Renal cortical epithelial cell (primary cell): ENCODE measurements at places on chromosomes 12 and 14. TPM values are rescaled to one million over a fixed set of nuclear protein-coding genes. Genes with fewer than 3 reads are reported as not detected.

Gene PRR4
- total RNA-seq: 1.4 and 2.3 TPM in 2 replicates

Gene PKP2
- 9.9 and 10.7 TPM in 2 replicates for total RNA-seq

Gene ACVRL1
- 2.1 and 3.5 TPM in 2 replicates for total RNA-seq

Gene MAP1LC3B2
- total RNA-seq: 0.35 and 1.6 TPM in 2 replicates

Gene HIF1A
- total RNA-seq: 443 and 1,090 TPM in 2 replicates

Gene CCDC38
- total RNA-seq: 0.10 TPM in 1 of 2 replicates, not detected in the other

Gene RERG
- 4.1 TPM in 1 of 2 replicates, not detected in the other for total RNA-seq

Gene TMEM63C
- total RNA-seq: 0.17 and 1.9 TPM in 2 replicates

Gene CLEC2A
- total RNA-seq: not detected in 2 replicates

Gene KRT1
- total RNA-seq: not detected in 2 replicates

Gene TMEM19
- 57.5 and 59.6 TPM in 2 replicates for total RNA-seq

Gene GLIPR1L2
- total RNA-seq: 0.17 and 0.65 TPM in 2 replicates

Gene LRRC10
- total RNA-seq: not detected in 2 replicates

Gene CIT
- total RNA-seq: 9.5 and 11.3 TPM in 2 replicates

Gene CRADD
- total RNA-seq: 12.7 and 14.7 TPM in 2 replicates

Gene KLRF1
- 0.15 and 1.4 TPM in 2 replicates for total RNA-seq

Gene GLT1D1
- not detected in 2 replicates for total RNA-seq

Gene CIPC
- 16.8 and 21.8 TPM in 2 replicates for total RNA-seq

Gene LRIG3
- 57.4 and 70.8 TPM in 2 replicates for total RNA-seq

Gene FAM186B
- total RNA-seq: 0.30 and 0.35 TPM in 2 replicates

Gene SAMD15
- 2.3 and 12.9 TPM in 2 replicates for total RNA-seq

Gene INHBC
- total RNA-seq: not detected in 2 replicates

Gene KLHL33
- not detected in 2 replicates for total RNA-seq

Gene SPTB
- 0.10 TPM in 1 of 2 replicates, not detected in the other for total RNA-seq

Gene VPS33A
- total RNA-seq: 20.1 and 32.0 TPM in 2 replicates

Gene SIX4
- total RNA-seq: 5.6 and 11.3 TPM in 2 replicates

Gene FOXN4
- total RNA-seq: not detected in 2 replicates

Gene SLC2A13
- total RNA-seq: 11.0 and 12.9 TPM in 2 replicates

Gene HOTAIR
- 1.3 TPM in 1 of 2 replicates, not detected in the other for total RNA-seq

Gene CEBPE
- total RNA-seq: not detected in 2 replicates

Gene GPN3
- total RNA-seq: 19.1 and 25.5 TPM in 2 replicates

Gene TMCC3
- total RNA-seq: 10.3 and 19.4 TPM in 2 replicates

Gene RNASE7
- total RNA-seq: not detected in 2 replicates

Gene MSRB3
- total RNA-seq: 7.8 and 21.4 TPM in 2 replicates

Gene CISTR
- not detected in 2 replicates for total RNA-seq

Gene SCFD1
- total RNA-seq: 85.3 and 130 TPM in 2 replicates

Gene C12orf56
- total RNA-seq: 2.6 and 3.1 TPM in 2 replicates

Gene GYS2
- not detected in 2 replicates for total RNA-seq

Gene HOXC9
- 5.9 and 6.5 TPM in 2 replicates for total RNA-seq

Gene ACADS
- total RNA-seq: 28.0 and 36.5 TPM in 2 replicates

Gene EPS8
- 51.1 and 195 TPM in 2 replicates for total RNA-seq

Gene KRT6B
- total RNA-seq: 0.05 and 2.1 TPM in 2 replicates

Gene ASB8
- total RNA-seq: 14.2 and 23.5 TPM in 2 replicates

Gene PMCH
- total RNA-seq: not detected in 2 replicates

Gene STAC3
- 1.2 TPM in 1 of 2 replicates, not detected in the other for total RNA-seq

Gene KRT82
- total RNA-seq: not detected in 2 replicates

Gene BBOF1
- total RNA-seq: 13.9 and 15.8 TPM in 2 replicates

Gene NELL2
- total RNA-seq: 0.20 TPM in 1 of 2 replicates, not detected in the other

Gene MMP19
- total RNA-seq: 1.0 and 2.6 TPM in 2 replicates

Gene HPD
- total RNA-seq: 2.1 TPM in 2 replicates

Gene ACYP1
- 6.9 and 8.3 TPM in 2 replicates for total RNA-seq

Gene CLMN
- 19.6 and 30.3 TPM in 2 replicates for total RNA-seq

Gene KCNJ8
- total RNA-seq: 0.89 and 2.1 TPM in 2 replicates

Gene BCDIN3D
- total RNA-seq: 4.0 and 4.3 TPM in 2 replicates

Gene OVCH1
- total RNA-seq: not detected in 2 replicates

Gene SLC6A13
- total RNA-seq: 1.0 and 2.9 TPM in 2 replicates

Gene TAS2R19
- 1.2 and 11.6 TPM in 2 replicates for total RNA-seq

Gene SIRT4
- total RNA-seq: 1.0 and 2.4 TPM in 2 replicates
